Ecto neural progenitor cell (in vitro differentiated cells): ENCODE measurements at places on chromosomes 4 and X.

GRCh38 chr4:25030277-25031076 is at the start of gene LGI2:
TSS of gene LGI2 (minus strand) at chr4:25030946. CDS start at chr4:25030693, 253 bp downstream.
- no peak for DNase-seq

GRCh38 chr4:27084685-27085361 is 224.2 kb downstream of the STIM2 start:
- peak; percentile 82 for DNase-seq

DNA sequence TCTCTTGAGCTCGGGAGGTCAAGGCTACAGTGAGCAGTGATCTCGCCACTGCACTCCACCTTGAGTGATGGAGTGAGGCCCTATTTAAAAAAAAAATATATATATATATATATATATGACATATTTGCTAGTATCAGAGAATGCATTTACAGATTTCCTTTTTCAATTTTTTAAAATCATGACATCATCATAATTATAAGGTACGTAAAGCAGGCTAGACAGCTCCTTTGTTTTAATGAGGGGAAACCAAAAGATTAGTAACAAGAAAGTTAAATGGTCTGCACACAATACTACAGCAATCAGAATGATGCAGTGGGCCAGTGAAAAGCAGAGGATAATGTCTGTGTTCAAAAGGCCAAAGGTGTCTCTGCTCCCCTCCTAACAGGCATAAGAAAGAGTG is 43.0 kb downstream of the LAS1L start:
- no peak for DNase-seq

GRCh38 chr4:1383728-1384591 is 22.3 kb downstream of the NKX1-1 start:
- DNase-seq, result no peak

DNA sequence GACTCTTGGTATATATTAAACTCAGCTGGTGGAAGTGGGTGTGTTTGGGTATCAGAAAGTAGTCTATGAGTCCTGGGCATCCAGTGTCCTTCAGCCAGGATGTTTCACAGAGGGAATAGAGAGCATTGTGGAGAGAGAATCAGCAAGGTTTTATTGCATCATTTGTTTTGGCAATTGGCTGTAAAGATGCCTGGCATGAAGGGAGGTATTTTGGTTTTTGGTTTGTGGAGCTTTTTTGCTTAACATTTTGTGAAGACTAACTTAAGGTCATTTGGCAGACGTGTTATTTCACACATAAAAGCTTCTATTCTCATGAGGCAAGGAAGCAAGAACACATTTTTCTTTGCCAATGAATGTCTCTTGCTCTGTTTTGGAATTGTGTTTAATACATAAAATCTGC is 71.1 kb downstream of the DCLK2 start:
- DNase-seq, result no peak

DNA sequence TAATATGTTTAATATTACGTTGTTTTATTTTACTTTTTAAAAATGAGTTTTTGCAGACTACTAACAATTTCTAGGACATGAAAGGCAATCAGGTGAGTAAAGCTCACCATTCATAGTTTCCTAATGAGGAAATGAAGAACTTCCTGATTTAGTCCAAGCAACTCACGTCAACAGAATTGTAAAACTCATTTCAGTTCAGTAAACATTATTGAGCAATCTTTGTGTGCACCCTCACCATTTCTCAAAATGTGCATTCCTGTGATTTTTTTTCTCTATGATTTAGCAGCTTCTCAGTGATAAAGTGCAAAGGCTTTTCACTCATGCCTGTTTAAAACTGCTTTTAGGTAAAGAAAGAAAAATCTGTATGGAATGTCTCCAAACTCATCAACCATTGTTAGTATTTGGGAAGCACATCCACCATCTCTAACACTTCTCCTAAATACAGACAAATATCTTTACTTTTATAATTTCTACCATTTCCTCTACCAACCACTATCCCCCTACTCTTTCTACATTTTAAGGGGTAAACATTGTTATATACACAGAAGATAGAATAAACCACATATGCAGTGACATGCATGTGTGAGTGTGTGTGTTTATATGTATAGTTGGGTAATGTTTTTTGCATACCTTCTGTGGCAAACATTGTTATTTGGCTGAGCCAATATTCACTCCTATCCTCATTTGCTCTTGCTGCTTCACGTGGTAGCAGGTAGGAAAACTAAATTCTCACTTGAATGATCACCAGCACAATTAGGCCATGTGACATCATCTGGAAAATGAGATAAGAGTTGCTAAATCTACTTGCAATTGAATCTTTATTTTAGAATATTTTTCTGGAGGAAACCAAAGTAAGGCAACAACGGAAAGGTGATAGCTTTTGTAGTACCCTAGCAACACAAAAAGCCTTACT is 54.7 kb upstream of the PRDM8 start:
- no peak for DNase-seq

DNA sequence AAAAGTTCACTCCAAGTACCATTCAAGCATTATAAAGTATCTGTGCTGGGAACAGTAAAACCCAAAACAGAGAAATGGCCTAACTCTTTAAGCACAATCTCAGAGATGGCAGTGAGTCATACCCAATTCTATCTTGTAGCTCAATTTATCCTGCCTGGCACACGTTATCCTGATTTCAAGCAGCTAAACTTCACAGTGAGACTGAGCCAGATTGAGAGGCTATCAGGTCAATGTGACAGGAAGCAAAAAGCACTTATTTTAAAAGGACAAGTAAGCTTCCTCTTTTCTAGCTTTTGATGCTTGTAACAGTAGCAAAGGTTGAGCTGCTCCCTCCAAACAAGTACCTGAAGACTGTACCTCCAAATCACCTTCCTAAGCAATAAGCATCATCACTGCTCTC is 324.9 kb downstream of the NAF1 start:
- no peak for DNase-seq

- DNase-seq, result no peak
These were observed 94.4 kb upstream of the ADRA2C start for GRCh38 chr4:3671571-3672464.

DNA sequence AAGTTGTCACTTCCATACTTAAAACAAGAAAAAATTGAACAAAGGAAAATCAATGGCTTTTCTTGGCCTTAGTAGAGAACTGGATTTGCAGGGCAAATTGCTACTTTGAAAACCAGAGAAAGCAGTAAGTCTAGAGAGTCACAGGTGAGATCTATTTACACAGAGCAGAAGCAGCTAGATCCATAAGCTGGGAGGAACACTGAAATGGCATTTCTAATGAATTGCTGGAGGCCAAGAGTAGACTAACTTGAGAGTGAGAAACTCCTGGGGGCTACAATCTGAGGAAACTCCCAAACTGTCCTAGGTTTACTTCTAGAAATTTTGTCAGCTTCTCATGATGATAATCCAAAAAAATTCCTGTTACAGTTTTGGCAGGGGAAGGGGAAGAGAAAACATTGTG is 133.3 kb downstream of the SPCS3 start:
- no peak for DNase-seq

DNA sequence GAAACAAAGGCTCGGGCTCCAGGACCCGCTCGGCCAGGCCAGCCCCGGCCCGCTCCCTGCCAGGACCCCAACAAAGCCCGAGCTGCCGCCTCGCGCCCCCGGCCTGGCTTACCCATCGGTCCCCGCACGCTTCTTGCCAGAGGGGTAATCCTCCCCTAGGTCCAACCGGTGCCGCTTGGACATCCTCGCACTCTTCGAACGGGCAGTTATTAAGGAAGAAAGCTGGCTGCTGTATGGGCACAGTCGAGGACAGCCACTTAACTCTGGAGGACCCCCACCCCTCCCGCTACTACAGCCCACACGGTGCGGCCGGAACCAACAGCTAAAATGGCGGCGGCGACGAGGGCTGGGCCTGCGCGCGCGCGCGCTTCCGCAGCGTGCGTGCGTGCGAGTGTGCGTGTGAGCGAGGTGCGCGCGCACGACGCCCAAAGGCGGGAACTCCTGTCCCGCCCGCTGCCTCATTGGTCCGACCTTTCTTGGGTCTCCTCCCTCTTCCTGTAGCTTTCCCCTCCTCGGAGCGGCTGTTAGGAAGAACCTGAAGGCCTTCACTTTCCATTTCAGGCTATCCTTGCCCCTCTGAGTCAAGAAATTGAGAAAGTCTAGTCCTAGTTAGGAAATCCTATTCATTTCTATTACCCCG is at the start of gene DHX15:
Gene DHX15 (minus strand): TSS at position 344 of the 640 bp plus-strand sequence. CDS start 161 bp downstream, at position 183.
- DNase-seq, result peak; percentile 96

DNA sequence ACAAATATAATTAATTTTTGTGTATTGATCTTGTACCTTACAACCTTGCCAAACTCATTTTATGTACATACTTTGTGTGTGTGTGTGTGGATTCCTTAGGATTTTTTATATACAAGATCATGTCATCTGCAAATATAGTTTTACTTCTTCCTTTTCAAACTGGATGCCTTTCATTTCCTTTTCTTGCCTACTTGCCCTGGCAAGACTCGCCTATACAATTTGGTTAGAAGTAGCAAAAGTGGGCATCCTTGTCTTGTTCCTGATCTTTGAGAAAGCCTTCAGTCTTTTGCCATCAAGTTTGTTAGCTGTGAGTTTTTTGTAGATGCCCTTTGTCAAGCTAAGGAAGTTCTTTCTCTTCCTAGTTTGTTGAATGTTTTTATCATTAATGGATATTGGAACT is 30.5 kb downstream of the RUFY3 start:
- no peak for DNase-seq

DNA sequence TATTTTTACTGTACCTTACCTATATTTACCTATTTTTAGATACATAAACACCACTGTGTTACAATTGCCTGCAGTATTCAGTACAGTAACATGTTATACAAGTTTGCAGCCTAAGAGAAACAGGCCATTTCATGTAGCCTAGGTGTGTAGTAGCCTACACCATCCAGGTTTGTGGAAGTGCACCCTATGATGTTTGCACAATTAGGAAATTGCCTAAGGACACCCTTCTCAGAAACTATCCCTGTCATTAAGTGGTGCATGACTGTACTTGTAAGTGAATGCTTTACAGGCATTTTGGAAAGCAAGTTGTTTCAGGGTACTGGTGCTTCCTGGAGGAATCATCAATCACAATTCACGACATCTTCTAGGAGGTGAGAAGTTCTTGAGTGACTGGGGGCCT is 991.8 kb upstream of the SLIT2 start:
- DNase-seq, result no peak

DNA sequence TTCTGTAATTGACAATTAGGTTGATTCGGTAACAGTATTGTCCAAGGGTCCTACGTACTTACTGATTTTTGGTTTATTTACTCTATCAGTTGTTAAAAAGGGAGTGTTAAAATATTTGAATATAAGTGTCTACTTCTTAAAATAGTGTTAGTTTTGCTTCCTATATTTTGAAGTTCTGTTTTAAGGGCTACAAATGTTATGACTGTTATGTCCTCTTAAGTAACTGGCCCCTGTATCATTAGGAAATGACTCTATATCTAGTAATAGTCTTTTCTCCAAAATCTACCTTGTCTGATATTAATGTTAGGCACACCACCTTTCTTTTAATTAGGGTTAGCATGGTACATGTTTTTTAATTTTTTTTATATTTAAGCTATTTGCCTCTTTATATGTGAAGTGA is 30.1 kb downstream of the ANKRD50 start:
- no peak for DNase-seq

- DNase-seq, result no peak
These were observed 112.1 kb upstream of the NAP1L5 start for GRCh38 chr4:88809576-88810219.

- DNase-seq, result no peak
These were observed 31.4 kb downstream of the DOK7 start for GRCh38 chr4:3494462-3494871.

DNA sequence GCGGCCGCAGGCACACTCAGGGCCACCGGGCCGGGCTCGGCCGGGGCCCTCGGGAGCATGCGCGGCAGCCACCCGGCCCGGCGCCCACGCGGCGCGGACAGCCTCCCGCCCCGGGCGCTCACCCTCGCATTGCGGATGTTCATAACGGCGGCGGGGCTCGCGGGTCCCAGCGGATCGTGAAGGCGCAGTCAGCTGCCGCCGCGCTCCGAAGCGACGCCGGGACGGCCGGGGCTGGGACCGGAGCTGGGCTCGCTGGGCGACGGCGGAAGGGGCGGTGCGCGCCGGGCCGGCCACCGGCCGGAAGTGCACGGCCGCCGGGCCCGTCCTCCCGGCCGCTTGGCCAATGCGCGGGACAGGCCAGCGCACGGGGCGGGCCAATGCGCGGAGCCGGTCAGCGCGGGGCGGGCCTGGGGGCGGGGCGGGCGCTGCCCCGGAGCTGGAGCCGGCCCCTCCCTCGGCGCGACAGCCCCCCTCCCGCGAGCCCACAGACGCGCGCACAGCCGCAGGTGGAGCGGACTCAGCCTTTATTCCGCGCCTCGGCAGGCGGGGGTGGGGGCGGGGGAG is at the start of gene NAA10:
Gene NAA10 (minus strand): TSS at position 276 of the 564 bp plus-strand sequence. CDS start 133 bp downstream, at position 143.
- DNase-seq, result peak; percentile 75

DNA sequence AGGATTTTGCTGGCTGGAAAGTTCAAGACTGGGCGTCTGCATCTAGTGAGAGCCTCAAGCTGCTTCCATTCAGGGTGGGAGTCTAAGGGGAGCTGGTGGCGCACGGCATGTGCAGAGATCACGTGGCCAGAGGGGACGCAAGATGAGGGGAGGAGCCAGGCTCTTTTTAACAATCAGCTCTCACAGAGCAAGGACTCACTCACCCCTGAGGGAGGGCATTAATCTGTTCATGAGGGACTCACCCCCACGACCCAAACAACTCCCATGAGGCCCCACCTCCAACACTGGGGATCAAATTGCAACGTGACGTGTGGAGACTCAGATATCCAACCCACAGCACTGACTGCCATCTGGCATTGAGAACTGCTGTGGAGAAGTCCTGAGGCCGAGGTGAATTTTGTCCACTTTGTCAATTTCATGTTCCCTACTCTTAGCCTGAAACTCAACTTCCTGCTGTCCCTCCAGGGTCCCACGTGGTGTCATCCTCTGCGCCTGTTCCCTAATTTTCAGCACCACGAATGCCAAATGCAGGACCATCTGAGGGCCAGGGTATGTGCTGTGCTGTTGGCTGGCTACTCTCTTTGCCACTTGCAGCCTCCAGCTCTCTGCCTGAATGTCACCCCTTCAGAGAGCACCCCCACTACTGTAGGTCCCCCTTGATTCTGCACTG is 5.6 kb downstream of the ZFP92 start:
- no peak for DNase-seq

DNA sequence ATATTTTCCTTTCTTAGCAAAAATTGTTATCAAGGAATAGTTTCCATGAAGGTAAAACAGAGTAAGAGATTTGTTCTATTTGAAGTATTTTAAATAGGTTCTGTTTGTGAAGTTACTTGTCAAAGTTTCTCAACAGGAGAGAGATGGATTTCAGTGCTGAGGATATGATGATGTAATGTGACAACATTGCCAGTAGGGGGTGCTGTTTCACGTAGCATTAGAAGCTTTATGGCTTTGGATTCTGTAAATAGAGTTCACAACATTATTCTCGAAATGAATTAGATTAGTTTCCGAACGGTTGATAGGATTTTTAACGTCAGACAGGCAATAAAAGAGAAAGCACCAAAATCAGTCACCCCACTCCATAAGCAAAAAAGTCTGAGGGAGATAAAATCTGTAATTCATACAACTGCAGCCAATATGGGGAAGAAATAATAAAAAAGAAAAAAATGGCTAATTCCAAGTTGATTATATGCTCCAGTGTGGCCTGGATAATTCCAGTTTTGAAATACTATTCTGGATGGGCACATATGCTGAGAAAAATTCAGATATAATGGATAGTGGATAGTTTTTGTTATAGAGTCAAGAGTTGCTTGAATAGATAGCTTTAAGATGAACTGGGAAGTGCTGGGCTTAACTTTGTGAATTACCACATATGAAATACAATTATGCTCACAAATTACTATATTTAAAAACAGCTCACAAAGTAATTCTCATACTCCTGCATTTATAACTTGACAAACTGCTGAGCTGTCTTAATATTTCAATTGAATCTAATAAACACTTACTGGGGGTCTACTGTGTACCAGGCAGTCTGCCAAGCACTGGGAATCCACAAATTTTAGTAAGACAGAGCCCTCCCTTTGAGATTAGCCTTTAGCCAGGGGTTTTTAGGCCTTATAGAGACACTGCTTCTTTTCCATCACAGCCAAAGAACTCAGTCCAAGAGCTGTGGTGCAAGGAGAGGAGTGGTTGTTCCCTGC is 109.1 kb downstream of the GPAT3 start:
- DNase-seq, result no peak
